ENCODE measurements at places on chromosomes 2 and 18.

DNA sequence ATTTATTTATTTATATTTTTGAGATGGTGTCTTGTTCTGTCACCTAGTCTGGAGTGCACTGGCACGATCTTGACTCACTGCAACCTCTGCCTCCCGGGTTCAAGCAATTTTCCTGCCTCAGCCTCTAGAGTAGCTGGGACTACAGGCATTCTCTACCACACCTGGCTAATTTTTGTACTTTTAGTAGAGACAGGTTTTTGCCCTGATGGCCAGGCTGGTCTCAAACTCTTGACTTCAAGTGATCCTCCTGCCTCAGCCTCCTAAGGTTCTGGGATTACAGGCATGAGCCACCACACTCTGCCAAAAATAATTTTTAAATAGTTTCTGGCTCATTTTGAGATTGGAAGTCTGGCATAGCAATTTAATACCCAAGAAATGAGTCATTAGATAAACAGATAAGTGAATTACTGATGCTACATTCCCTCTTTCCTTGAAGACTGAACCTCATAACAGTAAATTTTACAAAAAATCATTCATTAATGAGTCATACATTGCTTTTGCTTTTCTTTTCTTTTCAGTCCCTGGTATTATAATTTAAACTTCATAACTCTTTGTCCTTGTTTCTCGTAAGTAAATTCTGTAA lies 881.6 kb upstream of the PIK3C3 start:
- DNase-seq = no peak

GRCh38 chr2:105258835-105259350 lies 17.4 kb downstream of the GPR45 start:
- no peak for DNase-seq

DNA sequence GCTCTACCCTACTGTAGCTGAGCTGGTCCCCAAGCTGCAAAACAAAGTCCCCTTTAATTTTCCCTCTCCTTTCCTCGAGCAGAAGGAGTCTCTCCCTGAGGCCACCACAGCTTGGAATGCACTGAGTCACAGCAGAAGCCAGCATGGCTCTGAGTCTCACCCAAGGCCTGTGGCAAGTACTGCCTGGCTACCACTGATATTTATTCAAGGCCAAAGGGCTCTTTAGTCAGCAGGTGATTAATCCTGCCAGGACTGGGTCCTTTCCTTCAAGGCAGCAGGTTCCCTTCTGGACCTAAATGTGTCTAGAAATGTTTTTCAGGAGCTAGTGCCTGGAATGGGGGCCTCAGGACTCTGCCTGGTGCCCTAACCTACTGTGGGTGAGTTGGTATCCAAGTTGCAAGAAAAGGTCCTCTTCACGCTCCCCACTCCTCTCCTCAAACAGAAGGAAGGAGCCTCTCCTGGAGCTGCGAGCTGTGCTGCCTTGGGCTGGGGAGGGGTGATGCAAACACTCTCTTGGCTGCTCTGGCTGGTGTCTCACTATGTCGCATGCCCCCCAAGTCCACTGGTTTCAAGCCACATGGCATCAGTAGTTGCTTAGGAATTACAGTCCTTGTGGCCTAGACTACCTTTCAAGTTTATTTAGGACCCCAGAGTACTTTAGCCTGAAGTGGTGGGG lies 53.4 kb downstream of the CD28 start:
- peak; percentile 36 for DNase-seq

- DNase-seq = no peak
These were observed 125.9 kb upstream of the COL5A2 start for GRCh38 chr2:189305291-189305943.

DNA sequence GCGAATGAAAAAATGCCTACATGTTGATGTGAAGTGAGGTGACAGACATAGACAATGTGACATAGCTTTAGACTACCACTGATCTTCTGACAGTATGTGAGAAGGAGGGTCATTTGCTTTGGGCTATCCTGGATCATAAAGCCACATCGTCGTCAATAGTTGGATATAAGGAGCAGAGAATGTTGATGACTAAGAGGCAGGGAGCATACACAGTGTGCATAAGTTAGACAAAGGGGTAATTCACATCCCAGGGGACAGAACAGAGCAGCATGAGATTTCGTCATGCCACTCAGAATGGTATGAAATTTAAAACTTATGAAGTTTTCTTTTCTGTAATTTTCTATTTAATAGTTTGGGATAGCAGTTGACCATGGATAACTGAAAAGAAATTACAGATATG lies 403.2 kb downstream of the DSC3 start:
- no peak for DNase-seq

GRCh38 chr2:1286929-1287328 lies 126.3 kb upstream of the TPO start:
- DNase-seq = no peak

- DNase-seq = peak; percentile 24
These were observed 6.0 kb upstream of the GPR55 start for GRCh38 chr2:230930928-230931555.

DNA sequence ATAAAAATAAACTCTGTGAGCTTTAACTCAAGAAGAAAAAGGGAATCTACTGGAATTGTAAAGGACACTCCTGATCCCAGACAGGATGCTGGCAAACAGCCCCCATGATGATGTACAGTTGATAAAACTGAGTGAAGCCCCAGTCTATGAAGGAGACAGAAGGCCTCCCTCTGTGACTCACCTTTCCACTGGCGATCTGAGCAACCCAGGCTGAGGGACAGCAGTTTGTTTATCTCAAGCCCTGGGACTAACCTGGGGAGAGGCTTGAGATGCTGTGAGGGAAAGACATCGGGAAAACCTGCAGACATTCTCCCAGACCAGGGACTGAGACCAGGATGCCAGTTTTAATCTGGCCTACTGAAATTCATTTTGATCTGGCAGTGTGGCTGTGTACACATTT lies 104.5 kb upstream of the CDH2 start:
- DNase-seq = no peak

DNA sequence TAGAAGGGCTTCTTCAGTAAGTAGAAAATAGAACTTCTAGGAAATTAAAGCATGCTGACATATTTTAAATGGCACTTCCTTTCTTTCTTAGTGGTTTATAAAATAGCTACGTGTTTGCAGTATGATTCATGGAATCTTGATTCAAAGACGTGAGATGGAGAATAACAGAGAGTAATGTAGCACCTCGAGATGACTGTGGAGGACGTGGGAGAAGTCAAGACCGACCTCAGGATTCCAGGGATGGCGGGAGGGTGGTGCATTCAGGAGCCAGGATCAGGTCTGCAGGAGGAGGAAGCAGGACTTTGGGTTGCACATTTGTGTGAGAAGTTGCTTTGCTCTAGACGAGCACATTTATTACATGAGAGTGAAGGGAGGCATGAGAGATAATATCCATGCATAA lies 56.0 kb downstream of the DCDC2C start:
- no peak for DNase-seq

GRCh38 chr2:47867205-47867604 lies 39.1 kb downstream of the FBXO11 start:
- peak; percentile 52 for DNase-seq

GRCh38 chr2:237412988-237413776 lies 782 bp downstream of the COL6A3 start:
- DNase-seq = peak; percentile 63

- no peak for DNase-seq
These were observed 290.3 kb downstream of the C1D start for GRCh38 chr2:67772216-67773170.

GRCh38 chr18:58183226-58183625 lies 139.2 kb downstream of the NEDD4L start:
- DNase-seq = no peak

DNA sequence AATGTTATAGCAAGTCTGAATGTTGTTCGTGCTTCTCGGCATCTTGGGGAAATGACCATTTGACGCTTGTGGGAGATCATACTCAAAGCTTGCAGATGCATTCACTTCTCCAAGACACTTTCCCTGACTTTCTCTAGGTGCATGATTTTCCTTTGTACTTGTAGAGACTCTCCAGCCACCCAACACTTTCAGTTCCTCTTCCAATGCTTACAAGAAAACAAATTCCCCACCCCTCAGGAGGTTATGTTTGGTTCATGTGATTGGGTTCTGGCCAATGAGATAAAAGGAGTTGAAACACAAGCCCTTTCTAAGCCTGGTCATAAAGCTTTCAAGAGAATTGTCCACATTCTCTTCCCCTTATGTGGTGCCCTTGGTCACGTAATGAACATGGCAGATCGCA lies 156.3 kb downstream of the EPHA4 start:
- DNase-seq = no peak
